Right lung (tissue), 10 donors: ENCODE measurements at places on chromosomes 4 and X. TPM values are rescaled to one million over a fixed set of nuclear protein-coding genes. Genes with fewer than 3 reads are reported as not detected.

DNA sequence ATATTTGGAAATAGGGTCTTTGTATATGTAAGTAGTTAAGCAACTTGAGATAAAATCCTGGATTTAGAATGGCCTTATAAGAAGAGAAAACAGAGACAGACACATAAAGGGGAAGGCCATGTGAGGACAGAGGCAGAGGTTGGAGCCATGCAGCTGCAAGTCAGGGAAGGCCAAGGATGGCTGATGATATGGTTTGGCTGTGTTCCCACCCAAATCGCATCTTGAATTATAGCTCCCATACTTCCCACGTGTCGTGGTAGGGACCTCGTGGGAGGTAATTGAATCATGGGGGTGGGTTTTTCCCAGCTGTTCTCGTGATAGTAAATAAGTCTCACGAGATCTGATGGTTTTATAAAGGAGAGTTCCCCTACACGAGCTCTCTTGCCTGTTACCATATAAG is 76.3 kb downstream of the STK32B start:
- DNase-seq = no peak

XAGE1B gene
- not detected for polyA plus RNA-seq

DNA sequence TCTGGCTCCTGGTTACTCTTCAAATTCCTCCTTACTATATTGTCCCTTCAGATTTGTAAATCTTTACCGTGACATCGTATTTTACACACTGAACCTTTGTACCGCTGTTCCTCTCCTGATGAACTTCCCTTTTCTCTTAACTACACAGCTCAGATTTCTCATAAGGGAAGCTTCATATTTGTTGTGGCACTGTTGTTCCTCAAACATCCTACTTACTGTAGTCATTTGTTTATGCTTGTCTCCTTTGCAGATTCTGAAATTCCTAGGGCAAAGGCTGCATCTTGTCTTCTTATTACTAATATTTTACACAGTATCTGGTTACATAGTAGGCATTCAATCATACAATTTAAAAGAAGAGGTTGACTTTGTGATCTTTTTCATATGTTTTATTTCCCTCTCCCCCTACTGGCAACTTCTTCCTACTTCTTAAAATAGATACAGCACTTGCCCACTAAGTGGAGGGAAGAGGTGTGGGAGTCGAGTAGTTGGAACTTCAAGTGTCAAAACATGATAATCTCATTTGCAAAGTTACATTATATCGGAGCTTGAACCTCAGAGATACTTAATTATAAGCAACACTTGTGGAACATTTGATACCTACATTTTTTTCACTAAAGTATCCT is 50.0 kb downstream of the TET2 start:
- no peak for DNase-seq

DNA sequence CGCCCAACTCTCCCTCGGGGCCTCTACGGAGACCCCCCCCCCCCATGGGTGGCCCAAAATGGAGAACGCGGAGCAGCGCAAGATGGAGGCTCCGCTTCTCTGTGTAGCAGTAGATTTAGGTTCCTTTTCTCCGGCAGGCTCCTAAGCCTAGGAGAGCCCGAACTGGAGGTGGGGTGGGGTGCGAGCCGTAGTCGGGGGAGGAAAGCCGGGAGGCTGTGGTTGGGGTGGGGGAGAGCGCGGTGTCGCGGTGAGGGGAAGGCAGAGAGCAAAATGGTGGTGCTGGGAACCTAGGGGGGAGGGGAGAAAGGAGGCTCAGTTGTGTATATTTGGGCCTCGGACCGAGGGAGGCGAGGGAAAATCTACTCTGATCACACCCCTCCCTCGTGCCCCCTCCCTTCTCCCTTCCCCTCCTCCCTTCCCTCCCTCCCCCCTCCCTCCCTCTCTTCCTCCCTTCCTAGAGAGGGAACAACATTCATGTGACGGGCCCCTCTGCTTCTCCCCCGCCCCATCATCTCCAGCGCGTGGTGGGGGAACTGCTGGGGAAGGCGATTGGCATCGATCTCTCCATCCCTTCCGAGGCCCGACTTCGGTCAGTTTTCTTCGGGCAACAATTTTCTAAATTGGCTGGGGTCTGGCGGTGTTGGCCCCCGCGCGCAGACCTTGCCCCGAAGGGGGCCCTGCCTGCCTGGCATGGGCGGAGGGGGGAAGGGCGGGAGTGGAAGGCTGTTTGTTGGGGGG is at the start of gene STAG2:
TSS of gene STAG2 (plus strand) at position 439 of the 738 bp plus-strand sequence. CDS start 60,922 bp downstream, outside the sequence.
- peak; percentile 84 for DNase-seq

OGT gene
- polyA plus RNA-seq = 344 TPM

WDFY3 gene
- 24.0 TPM for polyA plus RNA-seq

TGIF2LX gene
- polyA plus RNA-seq = not detected

LAS1L gene
- polyA plus RNA-seq = 42.6 TPM

GRCh38 chr4:102625232-102625930 is 124.2 kb downstream of the NFKB1 start:
- DNase-seq = no peak

DNA sequence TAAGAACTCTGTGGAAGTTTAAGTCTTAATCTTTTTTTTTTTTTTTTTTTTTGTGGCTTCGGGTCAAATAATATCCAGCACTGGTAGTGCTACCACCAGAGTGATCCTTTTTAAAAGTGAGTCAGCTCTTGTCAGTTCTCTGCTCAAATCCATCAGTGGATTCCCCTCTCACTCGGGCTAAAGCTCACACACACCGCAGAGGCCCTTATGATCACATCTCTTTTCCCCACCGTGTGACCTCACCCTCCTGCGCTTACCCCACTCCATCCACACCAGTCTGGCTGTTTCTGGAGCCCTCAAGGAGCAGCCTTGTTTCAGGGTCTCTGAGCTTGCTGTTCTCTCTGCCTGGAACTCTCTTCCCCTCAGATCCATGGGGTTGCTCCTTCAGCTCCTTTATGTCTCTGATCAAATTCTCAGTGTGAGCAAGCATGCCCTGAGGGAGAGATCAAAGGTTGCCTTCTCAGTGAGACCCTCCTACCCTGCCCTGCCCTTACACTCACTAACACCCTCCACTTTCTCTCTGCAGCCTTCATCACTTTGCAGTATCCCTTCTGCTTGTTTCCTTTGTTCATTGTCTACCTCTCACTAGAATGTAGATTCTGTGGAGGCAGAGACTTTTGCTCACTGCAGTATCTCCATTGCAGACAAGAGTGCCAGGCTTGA is 19.8 kb upstream of the BEND4 start:
- DNase-seq = no peak

FAM47B gene
- not detected for polyA plus RNA-seq

DCAF4L1 gene
- 0.25 TPM for polyA plus RNA-seq

DNA sequence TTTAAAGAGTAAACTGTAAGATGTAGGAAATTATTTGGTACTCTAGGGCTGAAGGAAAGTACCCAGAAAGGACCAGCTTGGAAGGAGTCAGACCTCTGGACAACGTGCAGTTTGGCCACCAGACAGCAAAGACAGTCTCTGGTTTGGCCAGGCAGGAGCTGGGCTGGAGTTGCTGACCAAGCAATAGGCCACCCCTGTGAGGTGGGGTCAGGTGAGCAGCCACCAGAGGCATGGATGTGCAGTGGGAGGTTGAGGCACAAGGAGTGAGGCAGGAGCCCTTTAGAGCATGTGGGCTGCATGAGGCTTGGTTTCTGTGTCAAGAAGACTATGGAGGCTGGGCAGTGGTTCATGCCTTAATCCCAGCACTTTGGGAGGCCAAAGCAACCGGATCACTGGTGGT is 17.7 kb upstream of the MRFAP1 start:
- DNase-seq = no peak

DNA sequence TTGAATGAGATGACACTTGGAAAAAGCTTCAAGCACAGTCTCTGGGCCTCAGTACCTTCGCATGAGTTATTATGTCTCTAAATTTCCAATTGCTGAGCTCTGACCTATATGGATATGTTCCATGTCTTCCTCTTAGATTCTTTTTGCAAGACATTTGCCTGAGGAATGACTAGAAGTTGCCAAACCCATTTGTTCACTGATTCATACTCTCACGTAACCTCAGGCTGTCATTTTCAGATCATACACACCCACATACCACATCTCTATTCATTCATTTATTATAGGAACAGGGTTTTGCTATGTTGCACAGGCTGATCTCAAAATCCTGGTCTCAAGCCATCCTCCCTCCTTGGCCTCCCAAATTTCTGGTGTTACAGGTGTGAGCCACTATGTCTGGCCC is 2137.1 kb upstream of the TENM3 start:
- no peak for DNase-seq

DNA sequence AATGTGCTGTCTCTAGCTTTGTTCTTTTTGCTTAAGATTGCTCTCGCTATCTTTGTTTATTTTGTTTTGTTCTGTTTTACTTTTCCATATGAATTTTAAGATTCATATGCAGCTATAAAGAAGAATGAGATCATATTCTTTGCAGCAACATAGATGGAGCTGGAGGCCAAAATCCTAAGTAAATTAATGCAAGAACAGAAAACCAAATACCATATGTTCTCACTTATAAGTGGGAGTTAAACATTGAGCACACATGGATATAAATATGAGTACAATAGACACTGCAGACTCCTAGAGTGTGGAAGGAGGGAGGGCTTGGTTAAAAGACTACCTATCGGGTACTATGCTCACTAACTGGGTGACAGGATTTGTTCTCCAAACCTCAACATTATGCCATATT is 237.8 kb downstream of the TRAM1L1 start:
- DNase-seq = no peak

DNA sequence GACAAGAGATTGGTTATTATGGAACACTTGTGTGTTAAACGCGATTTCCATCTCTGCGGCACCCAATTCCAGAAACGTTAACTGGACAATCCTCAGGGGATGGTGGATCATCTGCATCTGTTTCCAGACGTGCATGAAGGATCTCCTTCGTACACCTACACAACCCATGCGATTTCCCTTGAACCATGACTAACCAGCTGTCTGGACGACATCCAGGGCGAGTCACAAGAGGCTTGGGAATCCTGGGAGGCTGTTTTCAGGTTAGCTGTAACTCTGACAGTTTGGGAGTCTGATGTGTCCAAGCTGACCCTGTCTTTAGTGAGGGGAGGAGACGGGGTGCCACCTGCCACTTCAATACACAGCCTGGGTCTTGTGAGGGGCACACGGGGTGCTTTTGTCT is 84.5 kb downstream of the GATB start:
- no peak for DNase-seq

GRCh38 chr4:137070614-137071013 is 461.7 kb downstream of the PCDH18 start:
- no peak for DNase-seq

DNA sequence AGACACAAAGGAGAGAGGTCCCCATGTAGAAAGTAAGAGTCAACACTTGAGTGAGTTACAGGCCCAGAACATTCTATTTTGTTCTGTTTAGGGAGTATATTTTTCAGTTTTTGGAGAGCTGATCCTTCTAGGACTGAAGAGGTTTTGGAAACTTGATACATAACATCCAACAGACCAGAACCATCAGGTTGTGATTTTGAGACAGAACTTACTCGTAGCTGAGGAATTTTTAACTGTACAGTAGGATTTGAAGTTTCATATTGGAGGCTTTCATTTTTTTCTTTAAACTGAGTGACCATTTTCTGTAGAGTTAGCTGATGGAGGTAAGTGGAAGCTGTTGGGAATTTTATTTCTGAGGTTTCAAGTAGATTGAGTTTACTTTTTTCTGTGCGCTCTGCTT is 73.3 kb downstream of the NCAPG start:
- DNase-seq = no peak

DNA sequence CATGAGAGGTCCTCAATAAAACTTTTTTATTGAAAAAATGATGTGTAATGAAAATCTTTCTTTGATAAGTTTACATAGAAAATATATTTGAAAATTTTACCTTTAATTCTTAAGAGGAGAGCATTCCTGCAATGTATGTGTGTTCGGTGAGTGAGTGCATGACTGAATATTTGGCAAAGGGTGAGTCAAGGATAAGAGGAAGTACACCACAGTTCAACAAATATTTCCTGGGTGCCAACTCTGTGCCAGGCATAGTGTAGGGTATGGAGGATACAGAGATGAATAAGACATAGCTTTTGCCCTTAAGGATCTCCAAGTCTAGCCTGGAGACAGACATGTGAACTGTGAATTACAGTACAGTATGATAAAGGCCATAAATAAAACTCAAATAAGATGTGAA is 84.7 kb upstream of the GPR101 start:
- DNase-seq = no peak

- no peak for DNase-seq
These were observed 25.4 kb downstream of the TMSB4X start for GRCh38 chrX:13000301-13000811.

GRCh38 chrX:71541210-71542022 is 8.5 kb downstream of the OGT start:
- DNase-seq = no peak

GPRIN3 gene
- polyA plus RNA-seq = 2.0 TPM

DNA sequence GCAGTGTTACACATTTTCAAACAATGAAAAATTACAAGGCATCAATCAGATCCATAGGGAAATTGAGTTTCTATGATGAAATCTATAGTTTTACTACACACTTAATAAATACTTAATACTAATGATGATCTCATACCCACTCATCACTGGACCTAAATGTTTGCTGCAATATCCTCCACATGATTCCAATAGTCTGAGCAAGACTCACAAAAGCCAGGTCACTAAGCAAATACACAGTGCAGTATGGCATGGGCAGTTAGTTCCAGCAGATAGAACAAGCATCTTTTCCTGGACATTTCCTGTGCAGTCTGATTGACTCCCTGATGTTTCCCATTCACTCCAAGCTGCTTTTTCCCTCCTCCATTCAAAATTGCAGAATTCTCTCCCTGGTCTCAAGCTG is 109.0 kb upstream of the ATOH1 start:
- no peak for DNase-seq

ARAP2 gene
- polyA plus RNA-seq = 5.0 TPM

GRCh38 chrX:119996069-119996468 is 52.5 kb upstream of the NKAP start:
- no peak for DNase-seq

EDA2R gene
- 0.84 TPM for polyA plus RNA-seq

SOX3 gene
- polyA plus RNA-seq = 0.15 TPM

DNA sequence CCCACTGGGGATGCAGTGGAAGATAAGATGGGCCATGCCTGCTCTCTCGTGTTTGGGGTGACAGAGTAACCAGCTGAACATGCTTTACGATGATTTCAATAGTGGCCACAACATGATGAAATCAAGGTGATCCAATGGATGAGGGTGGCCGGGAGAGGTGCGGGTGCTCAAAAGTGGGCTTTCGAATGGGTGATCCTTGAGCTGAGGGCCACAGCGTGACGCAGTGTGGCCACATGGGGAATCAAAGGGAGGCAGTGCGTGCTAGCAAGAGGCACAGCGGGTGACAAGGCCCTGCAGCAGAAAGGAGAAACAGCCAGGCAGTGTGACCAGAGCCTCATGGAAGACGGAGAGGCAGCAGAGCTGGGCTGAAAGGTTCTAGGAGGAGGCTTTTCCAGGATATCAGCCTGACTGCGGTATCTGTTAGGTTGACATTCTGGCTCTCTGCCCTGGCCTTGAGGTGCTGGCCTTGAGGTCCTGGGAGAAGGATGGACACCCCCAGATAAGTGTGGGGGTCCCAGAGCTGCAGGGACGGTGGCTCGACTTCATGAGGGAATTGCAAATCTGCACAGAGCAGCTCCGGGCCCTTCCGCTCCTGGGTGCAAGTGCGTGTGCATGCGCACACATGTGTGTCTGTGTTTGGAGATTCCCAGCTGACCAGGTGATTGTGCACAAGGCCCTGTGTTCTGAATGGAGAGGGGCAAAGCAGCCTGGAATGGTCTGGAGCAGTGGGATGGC is 38.0 kb upstream of the GPR78 start:
- no peak for DNase-seq
